ENCODE measurements at places on chromosomes 5 and 9. TPM values are rescaled to one million over a fixed set of nuclear protein-coding genes. Genes with fewer than 3 reads are reported as not detected.

MYOT gene
- total RNA-seq, result not detected

DNA sequence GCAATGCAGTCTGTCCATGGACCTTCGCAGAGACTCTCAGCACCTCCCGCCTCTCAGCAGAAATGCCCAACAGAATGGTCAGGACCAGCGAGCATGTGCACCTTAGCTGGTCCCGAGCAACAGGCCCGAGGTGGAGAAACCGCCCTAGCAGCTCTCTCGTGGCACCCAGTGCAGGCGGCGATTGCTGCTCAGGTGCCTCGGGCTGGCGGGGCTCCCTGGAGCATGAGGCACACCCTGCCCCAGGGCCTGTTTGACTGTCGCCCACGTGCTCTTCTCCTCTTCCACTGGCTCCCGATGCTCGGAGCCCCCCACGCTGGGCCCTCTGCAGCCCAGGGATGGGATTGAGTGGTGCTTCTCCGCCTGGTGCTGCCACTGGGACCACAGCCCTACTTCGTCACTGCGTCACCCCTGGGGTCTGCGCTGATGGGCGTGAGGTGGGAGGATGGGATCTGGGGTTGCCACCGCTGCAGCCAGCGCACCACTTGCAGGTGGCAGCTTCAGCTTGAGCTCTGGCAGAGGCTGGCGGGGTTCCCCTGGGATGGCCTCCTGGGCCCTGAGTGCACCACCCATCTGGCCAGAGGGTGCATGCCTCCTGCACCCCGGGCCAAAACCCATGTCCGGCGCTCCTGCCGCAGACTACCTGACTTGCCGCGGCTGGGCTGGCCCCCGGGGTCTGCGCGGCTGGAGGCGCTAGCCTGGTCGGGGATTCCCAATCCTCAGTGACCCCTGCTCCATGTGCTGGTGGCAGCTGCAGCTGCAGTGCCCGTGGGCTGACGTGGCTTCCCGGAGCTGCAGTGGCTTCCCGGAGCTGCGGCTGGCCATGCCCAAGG, 244.2 kb downstream of the FOXD4L6 start:
- no peak for DNase-seq

DNA sequence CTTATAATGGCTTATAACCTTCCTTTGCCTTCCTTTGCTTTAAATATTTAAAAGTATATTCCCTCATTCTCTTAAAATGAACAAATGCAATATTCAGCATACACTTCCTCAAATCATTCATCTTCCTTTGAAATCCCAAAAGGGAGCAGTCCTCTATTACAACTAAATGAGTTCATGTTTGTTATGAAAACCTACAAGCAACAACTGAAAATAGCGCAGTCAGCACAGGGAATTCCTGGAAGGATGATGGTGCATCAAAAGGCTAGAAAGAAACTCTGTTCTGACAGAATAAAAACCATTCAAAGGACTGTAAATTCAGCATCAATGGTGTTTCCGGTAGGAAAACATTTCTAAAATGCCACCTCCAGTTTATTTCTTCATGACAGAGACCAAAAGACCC, 3.3 kb downstream of the NR6A1 start:
- no peak for DNase-seq

ZCCHC9 gene
- total RNA-seq, result 49.7 TPM

Data from activated CD4-positive, alpha-beta T cell treated with anti-CD3 and anti-CD28 coated beads, Interleukin-2, amount 10 ng/mL, durations not matched to agents 24 days and 14 days (primary cell).